ENCODE measurements at places on chromosomes 6 and 20. TPM values are rescaled to one million over a fixed set of nuclear protein-coding genes. Genes with fewer than 3 reads are reported as not detected.

RAET1E gene
- total RNA-seq: not detected

CST5 gene
- total RNA-seq: not detected

C6orf58 gene
- not detected for total RNA-seq

PPIL6 gene
- total RNA-seq: 0.73 TPM

CASS4 gene
- 0.51 TPM for total RNA-seq
